ENCODE measurements at places on chromosomes 2 and 18.

DNA sequence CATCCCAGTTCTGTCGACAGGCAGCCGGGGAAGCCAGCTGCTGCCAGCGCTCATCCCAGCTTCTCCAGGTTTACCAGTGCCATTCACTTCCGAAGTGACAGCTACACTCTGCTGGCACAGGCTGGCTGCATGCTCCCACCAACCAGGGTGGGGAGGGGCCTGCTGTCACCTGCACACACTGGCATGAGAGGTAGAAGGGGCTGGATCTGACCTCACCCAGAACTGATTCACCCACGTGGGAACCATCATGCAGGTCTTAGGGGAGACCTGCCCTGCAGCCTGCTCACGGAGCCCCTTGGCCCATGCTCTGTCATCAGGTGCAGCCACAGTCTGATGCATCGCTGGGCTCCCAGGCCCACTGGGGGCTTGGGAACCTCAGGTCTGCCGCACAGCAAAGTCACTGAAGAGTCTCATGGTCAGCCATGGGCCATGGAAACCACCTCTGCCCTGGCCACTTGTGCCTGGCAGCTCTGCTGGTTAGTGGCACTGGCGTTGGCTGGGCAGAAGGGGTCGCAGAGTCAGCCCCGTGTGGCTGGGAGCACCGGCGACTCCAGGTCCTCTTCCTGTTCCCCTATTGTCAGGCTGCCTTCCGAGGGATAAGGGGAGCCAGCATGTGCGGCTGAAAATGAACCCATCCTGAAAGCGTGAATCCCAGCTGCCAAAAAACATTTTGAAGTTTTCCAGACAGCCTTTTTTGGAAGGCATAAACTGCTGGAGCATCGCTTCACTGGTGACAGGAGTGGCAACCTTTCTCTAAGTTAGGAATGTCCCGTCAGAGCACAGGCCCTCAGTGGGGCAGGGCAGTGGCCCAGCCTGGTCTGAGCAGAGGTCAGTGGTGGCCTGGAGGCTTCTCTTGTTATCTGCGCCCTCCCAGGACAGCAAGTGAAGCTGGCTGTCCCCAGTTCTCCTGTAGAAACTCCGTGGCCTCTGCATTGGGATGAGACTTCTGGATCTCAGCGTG lies 157.8 kb downstream of the SEPTIN10 start:
- no peak for DNase-seq

DNA sequence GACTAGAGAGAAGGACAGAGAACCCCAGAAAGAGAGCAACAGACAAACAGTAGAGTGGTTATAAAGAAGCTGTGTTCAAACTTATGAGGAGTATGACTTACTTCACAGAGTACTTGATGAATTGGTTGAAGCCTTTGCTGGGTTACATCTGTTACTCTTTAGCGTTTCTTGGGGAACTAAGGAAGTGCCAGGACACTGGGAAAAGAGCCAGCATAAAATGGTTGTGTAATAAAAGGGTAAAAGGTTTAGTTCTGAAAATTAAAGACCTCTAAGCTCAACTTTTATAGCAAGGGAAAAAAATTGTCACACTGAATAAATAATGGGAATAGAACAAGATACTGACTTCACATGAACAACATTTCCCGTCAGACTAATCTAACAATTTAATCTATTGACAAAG lies 17.0 kb upstream of the STAT4 start:
- no peak for DNase-seq

DNA sequence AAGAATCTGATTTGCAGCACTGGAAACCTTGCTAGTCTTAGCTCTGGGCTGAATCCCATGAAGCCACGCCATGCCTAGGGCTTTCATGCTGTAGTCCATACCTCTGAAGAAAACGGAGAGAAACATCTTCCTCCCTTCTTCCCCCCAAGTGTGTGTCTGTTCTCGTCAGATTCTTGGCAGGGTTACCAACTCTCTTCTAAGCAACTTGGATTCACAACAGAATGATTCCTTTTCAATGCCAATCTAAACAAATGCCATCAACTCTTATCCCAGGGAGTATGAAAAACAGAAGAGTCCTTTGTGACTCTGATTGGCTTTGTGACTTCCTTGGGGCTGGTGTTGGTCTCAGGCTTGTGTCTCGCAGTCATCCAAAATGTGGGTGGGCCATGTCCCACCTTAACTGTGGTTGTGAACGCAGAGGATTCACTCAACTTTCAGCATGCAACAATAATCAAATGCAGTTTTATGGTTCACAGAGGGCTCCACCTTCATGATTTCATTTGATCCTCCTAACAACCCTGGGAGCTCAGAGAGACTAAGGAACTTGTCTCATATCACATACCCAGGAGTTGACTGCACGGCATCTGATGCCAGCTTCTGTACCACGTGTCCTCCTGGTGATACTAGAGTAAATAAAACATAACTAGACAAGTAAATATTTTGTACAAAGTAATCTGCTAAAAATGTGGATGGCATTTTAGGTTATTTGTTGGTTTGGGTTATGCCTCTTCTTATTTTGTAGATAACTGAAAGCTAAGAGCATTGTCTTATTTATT lies 186.0 kb upstream of the TNP1 start:
- DNase-seq: no peak

DNA sequence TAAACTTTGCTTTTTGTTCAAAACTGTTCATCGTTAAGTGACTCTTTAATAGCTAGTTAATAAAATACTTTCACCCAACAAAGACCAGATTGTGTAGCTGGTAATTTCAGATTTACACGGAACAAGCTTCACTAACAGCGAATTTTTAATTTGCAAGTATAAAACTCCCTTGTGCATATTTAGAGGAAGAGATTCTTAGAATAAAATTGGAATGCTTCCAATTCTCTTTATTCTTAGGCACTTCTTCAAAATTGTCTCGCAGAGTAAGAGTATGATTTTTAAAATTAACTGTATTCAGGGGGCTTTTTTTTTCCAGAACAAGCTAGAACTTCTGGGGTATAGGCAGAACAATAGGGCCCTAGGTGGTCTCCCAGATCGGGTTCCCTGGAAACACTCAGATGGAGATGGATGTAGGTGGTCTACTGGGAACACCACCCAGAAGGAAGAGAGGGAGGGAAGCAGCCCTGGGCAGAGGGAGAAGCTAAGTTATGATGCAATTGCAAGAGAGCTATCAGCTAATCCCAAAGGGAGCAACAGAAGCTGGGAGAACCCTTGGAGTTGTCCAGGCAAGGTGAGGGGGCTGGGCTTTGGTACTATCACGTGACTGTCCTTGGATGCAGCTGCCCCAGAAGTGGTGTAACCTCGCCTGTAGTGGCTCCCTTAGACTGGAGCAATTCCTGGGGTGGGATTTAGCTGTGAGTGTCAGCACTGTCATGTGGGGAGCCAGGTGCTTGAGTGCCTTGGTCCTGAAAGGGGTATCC lies 151.7 kb upstream of the ASB18 start:
- no peak for DNase-seq

DNA sequence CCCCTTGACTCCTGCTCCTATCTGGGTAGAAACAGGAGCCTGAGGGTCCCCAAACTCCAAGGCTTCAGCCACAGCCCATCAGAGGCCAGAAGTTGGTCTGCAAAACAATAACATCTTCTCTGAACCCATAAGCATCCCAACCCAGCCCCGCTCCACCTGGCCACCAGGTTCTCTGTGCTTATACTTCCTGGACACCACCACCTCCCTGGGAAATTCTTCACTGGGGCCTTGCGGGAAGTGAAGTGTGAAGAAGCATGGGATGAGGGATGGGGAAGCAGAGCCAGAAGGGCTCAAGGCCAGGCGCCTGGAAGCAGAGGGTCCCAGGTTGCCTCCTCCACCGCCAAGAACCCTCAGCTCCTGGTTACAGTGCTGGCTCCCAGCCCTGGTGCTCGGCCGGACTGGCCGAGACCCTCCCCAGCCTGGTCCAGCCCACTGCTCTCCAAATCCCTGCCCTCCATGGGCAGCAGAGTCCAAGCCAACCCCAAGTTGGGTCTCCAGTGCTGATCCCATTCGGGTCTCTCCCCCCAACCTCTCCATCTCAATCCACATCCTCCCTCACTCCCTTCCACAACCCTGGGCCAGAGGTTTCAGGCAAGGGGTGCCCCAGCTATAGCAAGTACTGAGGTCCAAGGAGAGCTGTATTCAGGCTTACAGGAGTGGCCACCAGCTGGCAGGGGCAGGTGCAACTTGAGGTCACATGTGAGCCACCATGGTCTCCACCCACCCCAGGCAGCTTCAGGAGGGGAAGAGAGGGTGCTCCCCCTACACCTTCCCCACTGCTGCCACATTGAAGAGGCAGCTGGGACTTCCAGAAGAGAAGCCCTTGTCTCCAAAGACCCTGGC lies 60.7 kb downstream of the TNS1 start:
- no peak for DNase-seq

GRCh38 chr2:234137400-234138014 lies 87.0 kb downstream of the SPP2 start:
- no peak for DNase-seq
